ENCODE measurements at places on chromosomes 4 and X.

DNA sequence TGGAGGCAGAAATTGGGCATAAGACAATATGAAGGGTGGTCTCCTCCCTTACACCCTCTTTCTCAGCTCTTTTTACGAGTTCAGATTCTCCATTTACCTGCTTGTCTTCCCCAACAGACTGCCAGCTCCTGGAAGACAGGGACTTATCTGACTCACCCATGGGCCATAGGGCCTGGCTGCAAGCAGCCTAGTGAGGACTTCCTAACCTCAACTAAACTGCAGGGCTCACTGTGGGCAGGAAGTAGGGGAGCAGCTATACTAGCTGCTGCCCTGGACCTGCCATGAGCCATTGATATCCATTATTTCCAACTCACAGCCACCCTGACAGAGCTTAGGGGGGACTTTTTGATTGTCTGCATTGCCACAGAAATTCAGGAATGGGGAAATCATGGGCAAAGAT, 11.5 kb upstream of the ZNF718 start:
- DNase-seq = no peak

DNA sequence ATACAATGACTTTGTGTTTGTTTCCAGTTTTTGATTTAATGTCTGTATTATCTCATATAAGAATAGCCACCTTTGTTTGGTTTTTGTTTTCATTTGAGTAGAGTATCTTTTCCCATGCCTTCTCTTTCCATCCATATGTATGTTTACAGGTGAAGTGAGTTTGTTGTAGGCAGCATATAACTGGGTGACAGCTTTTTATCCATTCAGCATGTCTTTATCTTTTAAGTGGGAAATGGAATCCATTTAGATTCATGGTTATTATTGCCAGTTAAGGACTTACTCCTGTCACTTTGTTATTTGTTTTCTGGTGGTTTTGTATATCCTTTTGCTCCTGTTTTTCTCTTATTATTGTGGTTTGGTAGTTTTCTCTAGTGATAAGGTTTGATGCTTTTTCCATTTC, 34.3 kb downstream of the SCLT1 start:
- DNase-seq = no peak

- no peak for DNase-seq
These were observed 17.8 kb downstream of the TIGD2 start for GRCh38 chr4:89129080-89129640.

GRCh38 chr4:18536428-18536827, 514.9 kb upstream of the LCORL start:
- DNase-seq = no peak
